ENCODE measurements at places on chromosomes 12 and 14.

DNA sequence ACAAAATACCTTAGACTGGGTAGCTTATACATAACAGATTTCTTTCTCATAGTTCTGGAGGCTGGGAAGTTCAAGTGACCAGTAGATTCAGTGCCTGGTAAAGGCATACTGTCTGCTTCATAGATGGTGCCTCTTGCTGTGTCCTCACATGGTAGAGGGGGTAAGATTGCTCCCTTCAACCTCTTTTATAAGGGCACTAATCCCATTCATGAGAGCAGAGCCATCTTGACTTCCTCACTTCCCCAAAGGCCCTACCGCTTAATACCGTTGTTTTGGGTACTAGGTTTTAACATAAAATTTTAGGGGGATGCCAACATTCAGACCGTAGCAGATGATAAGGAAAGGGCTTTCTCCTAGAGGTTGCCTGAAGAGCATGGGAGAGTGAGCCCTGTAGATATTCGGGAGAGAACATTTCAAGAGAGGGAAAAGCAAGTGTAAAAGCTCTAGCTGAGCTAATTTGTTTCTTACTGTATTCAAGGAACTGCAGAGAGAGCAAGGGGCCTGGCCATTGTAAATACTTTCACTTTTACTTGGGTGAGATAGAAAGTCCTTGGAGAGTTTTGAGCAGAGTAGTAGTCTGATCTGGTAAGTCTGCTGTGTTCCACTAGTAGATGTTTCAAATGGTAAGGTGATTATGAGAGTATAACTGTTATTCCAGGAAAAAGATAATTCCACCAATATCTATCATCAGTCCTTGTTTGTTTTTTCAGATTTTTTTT is 27.3 kb downstream of the FRS2 start:
- no peak for DNase-seq

GRCh38 chr12:104692557-104693218 is 235.9 kb downstream of the CHST11 start:
- no peak for DNase-seq

DNA sequence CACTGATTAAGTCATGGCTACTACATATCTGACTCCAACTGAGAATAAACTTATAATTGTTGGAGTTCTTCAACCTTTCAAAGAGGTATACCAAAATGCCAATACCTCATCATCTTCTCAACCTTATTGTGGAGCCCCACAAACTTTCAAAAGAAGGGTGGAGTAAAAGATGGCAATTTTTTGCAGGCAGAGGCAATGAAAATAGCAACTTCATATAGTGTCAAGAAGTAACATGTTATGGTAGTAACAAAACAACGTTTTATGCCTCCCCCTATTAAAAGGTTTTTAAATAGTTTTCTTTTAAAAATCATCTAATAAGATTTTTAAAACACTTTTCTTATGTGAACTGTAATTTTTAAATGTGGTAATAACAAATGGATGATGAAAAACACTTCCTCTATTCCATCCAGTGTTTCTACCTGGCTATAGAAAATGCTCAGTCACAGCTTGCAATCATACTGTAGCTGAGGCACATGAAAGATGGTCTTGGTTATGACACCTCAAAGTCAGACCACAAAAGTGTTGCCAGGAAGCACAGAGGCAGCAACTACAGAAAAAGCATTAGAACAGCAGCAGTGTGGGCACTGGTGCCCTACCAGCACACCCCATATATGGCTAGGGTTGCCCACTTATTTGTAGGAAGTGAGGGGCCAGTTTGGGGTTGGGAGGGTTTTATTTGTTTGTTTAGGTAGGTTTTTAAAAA is 7.0 kb downstream of the PPP1R12A start:
- no peak for DNase-seq

- peak; percentile 63 for DNase-seq
Measured at GRCh38 chr12:87995581-87996178, 33.5 kb downstream of the C12orf50 start.

DNA sequence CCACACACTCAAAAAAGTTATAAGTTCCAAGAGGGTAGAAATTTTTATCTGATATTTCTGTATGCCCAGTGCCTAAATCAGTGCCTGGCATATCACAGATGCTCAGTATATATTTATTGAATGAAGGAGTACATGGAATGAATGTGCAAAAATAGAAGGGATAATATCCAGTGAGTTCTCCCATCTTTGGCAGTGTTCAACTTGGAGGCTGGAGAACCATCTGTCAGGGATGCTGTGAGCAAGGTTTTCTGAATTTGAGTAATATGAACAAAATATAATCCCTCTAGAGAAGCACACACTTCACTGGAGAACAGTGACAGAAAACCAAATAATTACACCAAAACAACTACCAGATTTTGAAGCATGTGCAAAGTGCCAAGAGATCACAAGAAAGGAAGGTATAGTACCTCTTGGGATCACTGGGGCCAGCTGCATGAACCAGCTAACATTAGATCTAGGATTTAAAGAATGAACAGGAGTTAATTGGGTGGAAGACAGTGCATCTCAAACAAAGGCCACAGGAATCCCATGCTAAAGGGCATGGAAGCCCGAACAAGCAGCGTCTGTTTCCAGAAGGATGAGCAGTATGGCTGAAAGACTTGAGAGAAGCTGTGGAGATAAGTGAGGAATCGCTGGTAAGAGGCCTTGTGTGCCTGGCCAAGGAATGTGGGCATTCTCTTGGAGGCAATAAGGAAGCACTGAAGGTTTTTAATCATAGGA is 11.5 kb downstream of the SLC8A3 start:
- DNase-seq: no peak

- DNase-seq: no peak
Measured at GRCh38 chr12:118536306-118536906, 160.1 kb downstream of the SUDS3 start.

- DNase-seq: no peak
Measured at GRCh38 chr12:128914908-128915563, 61.8 kb downstream of the GLT1D1 start.

GRCh38 chr12:113424456-113424855 is 2.3 kb downstream of the SDSL start:
- DNase-seq: no peak

DNA sequence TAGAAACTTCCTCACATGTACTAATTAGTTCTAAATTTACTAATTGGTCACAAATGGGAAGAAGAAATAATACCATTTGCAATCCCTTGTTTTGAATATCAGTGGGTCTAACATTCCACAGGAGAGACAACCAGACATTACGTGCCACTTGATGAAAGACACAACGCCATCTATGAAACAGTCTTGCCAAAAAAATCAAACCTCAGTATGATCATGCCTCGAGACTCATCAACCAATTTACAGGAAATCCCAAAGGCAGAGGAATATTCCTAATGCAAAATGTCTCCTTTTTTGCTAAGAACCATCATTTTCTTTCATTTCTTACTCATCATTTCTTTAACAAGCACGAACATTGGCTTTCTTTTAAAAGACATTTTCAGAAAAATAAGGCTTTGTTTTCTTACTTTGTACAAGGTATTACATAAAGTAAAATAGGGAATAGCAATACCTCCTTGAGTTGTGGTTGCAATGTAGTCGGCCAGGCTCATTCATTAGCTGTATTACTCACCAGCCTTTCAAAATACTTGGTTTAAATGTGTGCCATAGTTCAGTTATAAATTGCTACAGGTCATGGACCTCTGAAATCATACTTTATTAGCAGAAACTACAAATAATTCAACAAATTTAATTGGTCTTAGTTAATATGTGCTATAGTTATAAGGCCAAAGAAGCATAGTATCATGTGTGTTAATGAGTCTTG is 436.2 kb upstream of the FLRT2 start:
- no peak for DNase-seq

- DNase-seq: no peak
Measured at GRCh38 chr14:33754261-33754660, 196.6 kb downstream of the EGLN3 start.

- DNase-seq: no peak
Measured at GRCh38 chr14:51295646-51296263, 55.7 kb downstream of the TMX1 start.

- DNase-seq: peak; percentile 35
Measured at GRCh38 chr12:106919910-106920544, 35.7 kb upstream of the TMEM263 start.

GRCh38 chr12:67042697-67043131 is 226.4 kb upstream of the CAND1 start:
- peak; percentile 80 for DNase-seq

DNA sequence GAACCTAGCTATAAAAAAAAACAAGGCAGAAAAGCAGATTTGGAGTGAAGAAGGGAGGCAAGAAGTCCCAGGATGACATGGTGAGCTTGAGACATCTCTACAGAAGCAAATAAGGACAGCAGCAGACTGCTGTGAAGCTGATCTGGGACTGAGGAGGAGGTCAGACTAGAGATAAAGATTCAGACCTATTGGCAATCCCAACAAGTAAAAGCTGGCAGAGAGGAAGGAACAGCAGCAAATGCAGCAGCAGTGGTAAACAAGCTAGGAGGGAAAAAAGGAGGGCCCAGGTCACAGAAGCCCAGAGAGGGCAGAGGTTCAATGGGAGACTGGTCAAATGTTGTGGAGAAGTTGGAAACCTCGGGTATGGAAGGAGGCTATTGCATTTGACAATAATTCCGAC is 11.3 kb downstream of the SPTB start:
- no peak for DNase-seq

GRCh38 chr14:100566119-100566518 is 21.1 kb downstream of the BEGAIN start:
- DNase-seq: no peak

GRCh38 chr12:62575036-62575435 is 108.4 kb downstream of the MON2 start:
- DNase-seq: no peak

DNA sequence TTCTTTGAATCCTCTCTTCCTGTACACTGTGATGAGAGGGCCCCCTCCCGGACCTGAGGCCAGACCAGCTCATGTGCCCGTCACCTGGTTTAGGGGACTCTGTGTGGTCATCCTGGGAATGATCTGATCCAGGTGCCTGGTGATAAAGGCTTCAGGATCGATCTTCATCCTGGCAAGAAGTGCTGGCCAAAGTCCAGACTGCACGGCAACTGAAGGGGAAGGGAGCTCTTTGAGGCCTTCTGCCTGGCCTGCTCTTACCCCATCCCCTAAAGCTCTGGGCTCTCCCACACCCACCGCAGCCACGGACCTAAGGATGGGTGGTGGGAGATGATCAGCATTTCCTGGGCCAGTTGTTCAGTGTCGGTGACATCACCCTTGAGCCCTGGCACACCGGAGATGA is 31.8 kb downstream of the GCN1 start:
- DNase-seq: no peak

DNA sequence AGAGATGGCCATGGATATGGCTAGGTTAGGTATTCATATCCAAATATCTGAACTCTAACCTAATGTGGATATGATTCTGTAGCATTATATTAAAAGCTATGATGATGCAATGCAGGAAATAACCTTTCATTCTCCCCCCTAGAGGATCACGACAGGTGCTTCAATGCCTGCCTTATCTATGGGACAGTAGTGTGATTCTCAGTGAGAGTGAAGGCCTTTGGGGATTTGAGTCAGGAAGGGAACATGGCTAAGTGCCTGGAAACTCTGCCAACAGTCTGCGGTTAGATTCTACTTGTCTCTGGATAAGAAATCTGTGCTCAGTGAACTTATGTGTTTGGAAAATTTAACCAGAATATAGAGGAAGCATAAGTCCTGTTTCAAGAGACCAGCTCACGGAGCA is 81.8 kb downstream of the SLC38A1 start:
- DNase-seq: no peak

DNA sequence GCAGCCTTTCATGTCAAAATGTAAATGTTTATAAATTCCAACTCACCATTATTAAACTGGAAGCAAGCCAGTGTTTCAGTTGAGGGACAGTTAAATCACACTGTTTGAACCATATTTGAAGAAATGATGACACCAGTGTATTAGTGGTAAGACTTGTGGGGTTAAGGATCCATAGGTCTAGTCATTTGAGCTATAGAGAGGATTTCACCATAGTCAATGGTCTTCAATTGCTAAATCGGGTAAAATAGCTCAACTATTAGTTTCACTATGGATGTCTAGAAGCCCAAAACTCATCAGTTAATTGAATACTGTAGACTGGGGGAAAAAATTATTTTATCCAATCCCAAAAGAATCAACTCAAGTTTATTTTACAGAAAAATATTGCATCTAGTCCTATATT is 659.1 kb downstream of the NRXN3 start:
- DNase-seq: no peak

GRCh38 chr14:81435391-81436295 is 35.5 kb upstream of the STON2 start:
- DNase-seq: peak; percentile 56

GRCh38 chr14:49933128-49933527 is 40.2 kb downstream of the ARF6 start:
- DNase-seq: no peak

- no peak for DNase-seq
Measured at GRCh38 chr14:39555749-39556148, 123.5 kb upstream of the FBXO33 start.

- no peak for DNase-seq
Measured at GRCh38 chr12:95265765-95266164, 48.2 kb downstream of the VEZT start.

- DNase-seq: no peak
Measured at GRCh38 chr12:66438601-66439000, 136.3 kb downstream of the HELB start.

- DNase-seq: no peak
Measured at GRCh38 chr12:45670346-45671065, 59.0 kb upstream of the ARID2 start.

- DNase-seq: no peak
Measured at GRCh38 chr12:47860279-47860841, 40.7 kb upstream of the HDAC7 start.

- DNase-seq: no peak
Measured at GRCh38 chr14:59831121-59831730, 39.4 kb downstream of the RTN1 start.

- DNase-seq: no peak
Measured at GRCh38 chr12:125247477-125247876, 182.2 kb downstream of the AACS start.

- DNase-seq: no peak
Measured at GRCh38 chr12:114855678-114856077, 171.7 kb upstream of the TBX3 start.

- no peak for DNase-seq
Measured at GRCh38 chr12:77339610-77340009, 274.2 kb upstream of the E2F7 start.

DNA sequence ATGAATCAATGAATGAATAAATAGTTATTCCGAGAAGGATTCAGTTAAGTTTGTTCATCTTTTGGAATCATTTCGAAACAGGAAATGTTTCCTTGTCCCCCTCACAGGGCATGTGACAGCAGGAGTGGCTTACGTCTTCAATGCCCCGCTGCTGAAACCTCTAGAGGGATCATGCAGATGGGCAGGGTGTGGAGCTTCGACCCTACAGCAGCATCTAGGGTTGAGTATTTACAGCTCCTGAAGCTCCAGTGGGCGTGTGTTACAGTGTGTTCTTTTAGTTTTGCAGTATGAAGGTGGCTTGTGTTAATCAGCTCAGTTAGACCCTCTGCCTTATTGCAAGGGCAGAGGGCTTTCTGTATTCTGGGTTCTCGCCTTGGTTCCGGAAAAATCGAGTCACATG is 2.6 kb downstream of the NAV3 start:
- no peak for DNase-seq

Data from COR-L47 (cell line).